ENCODE measurements at places on chromosomes 13 and 19.

DNA sequence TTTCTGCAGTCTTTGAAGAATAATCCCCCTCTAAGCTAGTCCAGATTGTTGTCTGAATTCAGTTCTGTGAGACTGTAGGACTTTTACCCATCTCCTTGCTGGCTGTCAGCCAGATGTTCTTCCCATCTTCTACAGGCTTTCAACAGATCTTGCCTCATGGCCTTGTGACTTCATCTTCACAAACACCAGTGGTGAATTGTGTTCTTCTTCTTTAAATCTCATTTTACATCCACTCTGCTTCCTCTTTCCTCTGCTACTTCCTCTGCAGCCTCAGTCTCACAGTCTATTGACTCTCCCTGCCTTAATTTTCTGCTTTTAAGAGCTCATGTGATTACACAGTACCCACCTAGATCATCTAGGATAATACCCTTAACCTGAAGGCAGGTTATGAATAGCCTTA is 859.0 kb upstream of the SLITRK1 start:
- no peak for DNase-seq

- DNase-seq: no peak
Observed at GRCh38 chr19:45475537-45476291, 7.9 kb downstream of the FOSB start.

DNA sequence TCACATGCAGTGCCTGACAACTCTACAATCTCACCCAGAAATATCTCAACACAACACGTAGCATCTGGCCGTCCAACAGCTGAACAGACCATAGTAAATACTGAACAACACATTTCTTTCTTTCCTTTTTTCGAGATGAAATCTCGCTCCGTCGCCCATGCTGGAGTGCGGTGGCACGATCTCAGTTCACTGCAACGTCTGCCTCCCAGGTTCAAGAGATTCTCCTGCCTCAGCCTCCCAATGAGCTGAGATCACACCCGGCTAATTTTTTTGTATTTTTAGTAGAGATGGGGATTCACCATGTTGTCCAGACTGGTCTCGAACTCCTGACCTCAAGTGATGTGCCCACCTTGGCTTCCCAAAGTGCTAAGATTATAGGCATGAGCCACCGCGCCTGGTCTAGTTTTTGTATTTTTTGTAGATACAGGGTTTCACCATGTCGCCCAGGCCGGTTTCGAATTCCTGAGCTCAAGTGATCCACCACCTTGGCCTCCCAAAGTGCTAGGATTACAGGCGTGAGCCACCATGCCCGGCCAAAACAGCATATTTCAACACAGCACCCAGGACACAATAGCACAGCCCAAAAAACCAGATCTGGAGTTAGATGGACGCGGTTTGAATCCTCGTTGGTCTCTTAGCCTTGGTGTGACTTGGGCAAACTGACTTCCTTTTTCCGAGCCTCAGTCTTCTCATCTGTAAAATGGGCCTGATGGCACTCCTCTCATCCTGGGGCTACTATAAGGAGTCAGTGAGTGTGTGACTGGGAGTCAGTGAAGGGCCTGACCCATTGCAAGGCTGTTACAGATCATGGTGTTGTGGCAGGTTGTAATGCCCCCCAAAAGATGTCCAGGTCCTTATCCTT is 22.6 kb downstream of the CYP2A6 start:
- DNase-seq: no peak

DNA sequence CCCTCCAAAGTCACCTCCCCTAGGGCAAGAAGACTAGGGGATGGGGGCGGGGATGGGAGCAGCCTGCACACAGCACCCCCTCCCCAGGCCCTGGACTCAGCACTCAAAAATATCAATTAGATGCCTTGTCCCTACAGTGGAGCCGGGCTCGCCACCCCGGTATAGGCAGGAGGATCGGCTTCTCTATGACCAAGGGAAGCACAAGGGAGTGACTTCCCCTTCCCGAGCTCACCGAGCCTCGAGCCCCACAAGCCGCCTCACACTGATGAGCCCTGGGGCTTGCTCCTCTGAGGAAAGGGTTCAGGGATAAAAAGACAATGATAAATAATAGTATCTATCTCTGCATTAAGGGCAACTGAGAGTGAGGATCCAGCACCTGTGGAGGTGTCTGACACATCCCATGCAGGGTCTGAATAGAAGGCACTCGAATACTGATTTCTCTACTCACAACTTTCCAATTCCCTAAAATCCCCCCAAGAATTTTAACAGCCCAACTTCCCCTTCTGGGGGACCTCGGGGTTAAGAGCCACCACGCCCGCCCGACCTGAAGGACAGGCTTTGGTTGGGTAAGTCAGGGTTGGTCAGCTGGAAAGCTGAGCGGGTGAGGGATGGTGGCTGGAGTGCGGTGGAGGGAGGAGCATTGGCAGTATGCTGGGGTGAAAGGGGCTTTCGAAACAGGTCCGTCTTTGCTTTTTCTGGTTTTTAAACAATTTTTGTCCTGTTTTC is 51.3 kb downstream of the STK24 start:
- no peak for DNase-seq

GRCh38 chr19:41978470-41978869 is 15.6 kb downstream of the ATP1A3 start:
- DNase-seq: no peak

DNA sequence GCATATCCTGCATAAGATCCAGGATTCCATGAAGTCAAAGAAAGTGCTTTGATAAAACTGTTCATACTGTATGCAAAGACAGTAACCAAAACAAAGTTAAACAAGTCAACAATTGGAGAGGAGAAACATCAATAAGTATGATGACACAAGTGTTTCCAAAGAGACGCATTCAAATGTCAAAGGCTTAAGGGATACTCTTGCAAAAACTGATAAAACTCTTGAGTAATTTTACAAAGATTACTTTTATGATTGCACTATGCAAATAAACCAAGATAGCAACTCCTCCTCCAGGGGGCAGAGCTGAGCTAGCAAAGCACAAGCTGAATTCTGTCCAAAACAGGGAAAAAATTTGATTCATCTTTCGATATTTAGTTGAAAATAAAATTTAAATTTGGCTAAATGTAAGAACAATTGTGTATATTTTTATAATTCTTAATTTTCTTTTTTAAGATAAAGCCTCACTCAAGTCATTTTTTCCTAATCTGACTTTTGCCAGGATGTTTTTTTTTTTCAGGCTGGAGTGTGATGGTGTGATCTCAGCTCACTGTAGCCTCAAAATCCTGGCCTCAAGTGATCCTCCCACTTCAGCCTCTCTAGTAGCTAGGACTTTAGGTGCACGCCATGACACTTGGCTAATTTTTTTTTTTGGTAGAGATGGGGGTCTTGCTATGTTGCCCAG is 84.0 kb downstream of the MZT1 start:
- DNase-seq: no peak

GRCh38 chr19:5968431-5969373 is 9.2 kb downstream of the RANBP3 start:
- DNase-seq: no peak

DNA sequence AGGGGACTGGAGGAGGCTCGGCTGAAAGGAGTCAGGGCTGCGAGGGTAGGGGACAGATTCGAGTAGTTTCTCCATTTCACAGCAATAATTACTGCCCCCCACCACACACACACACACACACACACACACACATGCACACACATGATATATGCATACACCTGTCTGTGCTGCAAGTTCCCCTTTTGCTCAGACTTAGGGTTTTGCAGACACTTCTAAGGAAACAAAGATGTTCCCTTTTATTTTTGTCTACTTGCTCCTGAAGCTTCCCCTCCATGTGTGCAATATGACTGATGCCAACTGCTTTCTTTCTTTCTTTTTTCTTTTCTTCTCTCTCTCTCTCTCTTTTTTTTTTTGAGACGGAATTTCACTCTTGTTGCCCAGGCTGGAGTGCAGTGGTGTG is 13.4 kb downstream of the MBD3L2B start:
- DNase-seq: no peak

- DNase-seq: no peak
Observed at GRCh38 chr13:43727856-43728255, 58.9 kb downstream of the ENOX1 start.

DNA sequence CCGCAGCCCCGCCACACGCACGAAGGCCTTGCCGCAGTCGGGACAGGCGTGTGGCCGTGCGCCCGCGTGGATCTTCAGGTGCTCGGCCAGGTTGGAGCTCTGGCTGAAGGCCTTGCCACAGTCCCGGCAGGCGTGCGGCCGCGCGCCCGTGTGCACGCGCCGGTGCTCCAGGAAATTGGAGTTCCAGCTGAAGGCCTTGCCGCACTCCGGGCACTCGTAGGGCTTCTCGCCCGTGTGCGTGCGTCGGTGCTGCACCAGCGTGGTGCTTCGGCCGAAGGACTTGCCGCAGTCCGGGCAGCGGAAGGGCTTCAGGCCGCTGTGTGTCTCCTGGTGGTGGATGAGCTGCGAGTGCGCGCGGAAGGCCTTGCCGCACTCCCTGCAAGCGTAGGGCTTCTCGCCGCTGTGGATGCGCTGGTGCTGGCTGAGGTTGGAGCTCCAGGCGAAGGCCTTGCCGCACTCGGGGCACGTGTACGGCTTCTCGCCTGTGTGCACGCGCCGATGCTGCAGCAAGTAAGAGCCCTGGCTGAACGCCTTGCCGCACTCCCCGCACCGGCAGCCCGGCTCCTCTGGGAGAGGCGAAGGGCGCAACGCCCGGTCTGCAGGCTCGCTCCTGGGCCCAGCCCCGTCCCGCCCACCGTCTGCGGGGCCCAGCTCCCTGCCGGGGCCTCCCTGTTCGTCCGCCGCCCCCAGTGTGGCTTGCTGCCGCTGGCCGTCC is 3.6 kb upstream of the A1BG start:
- no peak for DNase-seq

DNA sequence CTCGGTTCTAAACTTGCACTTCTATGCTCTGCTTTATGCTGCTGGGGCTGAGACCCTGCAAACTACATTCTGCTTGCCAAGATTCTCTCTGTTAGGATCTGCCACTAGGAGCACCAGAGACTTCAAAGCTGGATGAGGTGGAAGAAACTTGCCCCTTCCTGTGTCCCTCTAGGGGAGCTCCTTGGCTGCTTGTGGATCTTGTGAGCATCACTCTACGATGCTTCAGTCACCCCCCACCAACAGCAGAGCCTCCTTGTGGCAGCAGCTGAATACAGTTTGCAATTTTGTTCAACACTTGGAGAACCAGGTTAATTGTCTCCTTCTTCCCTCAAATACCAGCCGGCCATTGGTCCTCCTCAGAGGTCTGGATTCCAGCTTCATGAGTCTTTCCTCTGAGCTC is 310.6 kb downstream of the FGF14 start:
- no peak for DNase-seq

DNA sequence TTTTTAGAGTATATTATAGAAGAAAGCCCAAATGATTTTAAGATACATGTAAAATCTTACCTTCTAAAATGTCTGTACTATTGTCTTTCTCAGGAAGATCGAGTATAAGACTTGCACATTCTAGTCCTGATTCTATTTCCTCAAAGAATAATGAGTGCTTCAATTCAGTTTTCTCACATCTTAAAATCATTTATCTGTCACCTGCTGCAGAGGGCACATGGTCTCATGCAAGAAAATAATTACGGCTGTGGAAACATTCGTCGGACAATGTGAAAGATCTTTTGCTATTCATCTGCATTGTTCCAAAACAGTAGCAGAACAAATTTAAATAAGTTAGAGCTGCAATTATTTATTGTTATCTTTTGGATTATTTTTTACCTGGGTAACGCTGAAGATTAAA is 1403.5 kb downstream of the PCDH9 start:
- DNase-seq: no peak

DNA sequence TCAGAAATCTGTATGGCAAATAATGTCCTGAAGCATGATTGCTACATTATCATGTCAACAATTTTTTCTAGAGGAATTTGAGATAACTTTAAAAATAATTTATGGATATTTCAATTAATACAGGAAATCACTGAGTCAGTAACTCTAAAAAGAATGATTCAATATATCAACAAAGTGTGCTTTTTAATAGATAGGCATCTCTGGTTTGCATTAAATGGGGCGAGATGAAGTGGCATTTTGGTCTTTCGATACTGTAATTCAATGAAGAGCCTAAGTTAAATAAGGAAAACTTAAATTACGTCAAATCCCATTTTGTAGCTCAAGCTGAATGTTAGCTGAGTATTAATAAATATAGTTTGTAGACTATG is 342.8 kb downstream of the DACH1 start:
- DNase-seq: no peak
